Activated naive CD8-positive, alpha-beta T cell treated with anti-CD3 and anti-CD28 coated beads for 36 hours (primary cell): ENCODE measurements at places on chromosomes 3 and 15.

DNA sequence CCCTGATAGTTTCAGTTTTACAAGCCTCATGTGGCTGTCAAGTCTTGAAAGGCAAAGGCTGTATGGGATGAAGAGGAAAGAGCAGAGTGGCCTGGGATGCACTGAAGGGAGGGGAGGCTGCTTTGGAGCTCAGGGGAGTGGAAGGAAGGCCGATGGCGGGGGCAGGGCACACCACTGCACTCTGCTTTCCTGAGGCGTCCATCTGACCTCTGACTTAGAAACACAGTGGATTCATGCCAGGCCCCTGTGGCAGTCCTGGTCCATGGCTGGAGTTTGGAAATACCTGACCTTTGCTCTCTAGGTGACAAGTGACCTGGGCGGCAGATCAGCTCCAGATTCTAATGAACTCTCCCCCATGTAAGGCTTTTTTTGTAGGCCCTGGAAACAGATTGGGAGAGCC lies 19.0 kb downstream of the FAH start:
- no peak for DNase-seq

- no peak for DNase-seq
These were observed 15.6 kb downstream of the HERC1 start for GRCh38 chr15:63818191-63818590.

GRCh38 chr3:67783281-67784250 lies 129.2 kb upstream of the SUCLG2 start:
- no peak for DNase-seq

DNA sequence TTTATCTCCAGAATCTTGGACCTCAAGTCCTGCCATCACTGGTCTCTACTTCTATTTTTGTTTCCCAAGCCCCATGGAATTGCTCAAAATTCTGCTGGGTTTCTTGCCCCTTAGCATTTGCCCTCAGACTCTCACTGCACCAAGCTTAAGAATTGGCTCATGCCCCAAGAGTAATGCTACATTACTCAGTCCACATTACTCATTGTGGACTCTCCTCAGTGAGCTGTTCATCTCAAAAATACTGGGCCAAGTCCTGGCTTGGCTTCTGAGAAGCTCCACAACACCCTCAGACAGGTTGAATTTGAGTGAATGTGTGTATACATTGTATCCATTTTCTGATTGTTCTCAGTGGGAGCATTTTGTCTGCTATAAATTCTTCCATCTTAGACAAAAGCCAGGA lies 364.4 kb upstream of the ARHGEF26 start:
- no peak for DNase-seq

- DNase-seq, result no peak
These were observed 7.7 kb upstream of the MAP1A start for GRCh38 chr15:43509660-43510199.

DNA sequence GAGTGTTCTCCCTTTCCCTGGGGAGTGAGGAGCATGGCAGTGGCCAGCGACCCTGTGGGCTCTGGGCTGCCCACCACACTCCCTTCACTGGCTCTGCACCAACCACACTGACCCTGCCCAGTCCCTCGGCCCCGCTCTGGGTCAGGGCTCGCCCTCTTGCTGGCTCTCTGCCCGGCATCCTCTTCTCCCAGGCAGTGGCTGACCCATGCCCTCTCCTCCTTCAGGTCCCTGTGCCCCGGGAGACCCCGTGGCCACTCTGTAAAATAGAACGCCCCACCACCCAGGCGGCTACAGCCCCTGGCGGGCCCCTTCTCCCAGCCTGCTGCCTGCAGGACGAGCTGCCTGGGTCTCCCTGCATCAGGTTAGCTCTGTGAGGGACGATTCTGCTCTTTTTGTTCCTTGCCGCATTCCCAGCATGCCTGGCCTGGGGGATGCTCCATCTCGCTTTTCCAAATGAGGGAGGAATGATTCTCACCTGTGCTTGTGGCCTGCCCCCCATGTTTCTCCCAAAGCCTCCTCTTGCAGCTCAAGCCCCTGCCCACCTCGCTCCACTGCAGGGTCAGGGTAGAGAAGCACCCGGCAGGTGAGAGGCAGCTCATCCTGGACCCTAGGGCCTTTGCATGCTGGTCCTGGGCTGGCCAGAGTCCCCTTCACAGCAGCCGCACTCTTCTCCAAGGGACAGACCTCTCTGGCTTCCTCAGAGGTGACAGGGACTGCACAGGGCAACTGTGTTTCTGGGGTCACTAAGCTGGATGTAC lies 14.5 kb upstream of the CFAP100 start:
- DNase-seq, result no peak

DNA sequence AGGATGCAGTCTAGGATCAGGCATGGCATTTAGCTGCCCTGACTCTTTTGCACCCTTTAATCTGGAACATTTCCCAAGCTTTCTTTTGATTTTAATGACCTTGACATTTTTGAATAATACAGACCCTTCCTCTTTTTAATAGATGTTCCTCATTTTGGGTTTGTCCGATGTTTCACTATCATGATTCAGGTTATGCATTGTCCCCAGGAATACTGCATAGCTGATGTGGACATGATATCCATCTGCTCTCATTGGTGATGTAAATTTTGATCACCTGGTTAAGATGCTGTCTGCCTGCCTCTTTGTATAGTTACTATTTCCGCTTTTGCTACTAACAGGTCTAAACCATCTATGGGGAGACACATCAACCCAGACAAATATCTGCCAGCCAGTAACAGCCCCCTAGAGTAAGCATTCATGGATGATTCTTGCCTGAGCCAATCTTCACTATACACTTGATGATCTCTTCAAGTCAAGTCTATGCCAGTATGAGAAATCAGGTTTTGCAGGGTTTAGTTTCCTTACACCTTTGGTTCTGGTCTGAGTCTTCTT lies 50.6 kb upstream of the ULK4 start:
- DNase-seq, result no peak

GRCh38 chr3:50873376-50874157 lies 198.8 kb downstream of the DOCK3 start:
- DNase-seq, result no peak

- no peak for DNase-seq
These were observed 33.6 kb downstream of the ABTB1 start for GRCh38 chr3:127706312-127706711.

DNA sequence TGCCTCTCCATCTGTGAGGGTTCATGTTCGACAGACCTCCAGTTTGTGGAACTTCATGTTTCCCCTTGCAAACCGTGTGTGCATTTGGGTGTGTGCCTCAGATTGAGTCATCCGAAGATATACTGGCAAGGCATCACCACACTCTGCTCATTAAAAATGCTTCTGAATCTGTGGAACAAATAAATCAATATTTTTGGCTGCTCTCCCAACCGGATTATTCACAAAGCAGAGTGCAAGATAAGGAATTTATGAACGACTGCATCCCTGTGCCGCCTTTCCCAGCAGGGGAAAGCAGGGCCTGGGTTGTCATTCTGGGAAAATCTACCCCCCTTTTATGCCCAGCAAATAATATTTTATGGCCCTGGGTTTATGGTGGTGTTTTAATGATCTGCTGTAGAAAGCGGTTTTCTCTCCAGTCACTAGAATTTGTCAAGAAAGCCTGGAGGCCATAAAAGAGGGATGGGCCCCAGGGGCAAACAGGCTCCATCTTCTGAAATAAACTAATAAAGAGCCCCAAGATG lies 4.2 kb upstream of the WNT5A start:
- no peak for DNase-seq

DNA sequence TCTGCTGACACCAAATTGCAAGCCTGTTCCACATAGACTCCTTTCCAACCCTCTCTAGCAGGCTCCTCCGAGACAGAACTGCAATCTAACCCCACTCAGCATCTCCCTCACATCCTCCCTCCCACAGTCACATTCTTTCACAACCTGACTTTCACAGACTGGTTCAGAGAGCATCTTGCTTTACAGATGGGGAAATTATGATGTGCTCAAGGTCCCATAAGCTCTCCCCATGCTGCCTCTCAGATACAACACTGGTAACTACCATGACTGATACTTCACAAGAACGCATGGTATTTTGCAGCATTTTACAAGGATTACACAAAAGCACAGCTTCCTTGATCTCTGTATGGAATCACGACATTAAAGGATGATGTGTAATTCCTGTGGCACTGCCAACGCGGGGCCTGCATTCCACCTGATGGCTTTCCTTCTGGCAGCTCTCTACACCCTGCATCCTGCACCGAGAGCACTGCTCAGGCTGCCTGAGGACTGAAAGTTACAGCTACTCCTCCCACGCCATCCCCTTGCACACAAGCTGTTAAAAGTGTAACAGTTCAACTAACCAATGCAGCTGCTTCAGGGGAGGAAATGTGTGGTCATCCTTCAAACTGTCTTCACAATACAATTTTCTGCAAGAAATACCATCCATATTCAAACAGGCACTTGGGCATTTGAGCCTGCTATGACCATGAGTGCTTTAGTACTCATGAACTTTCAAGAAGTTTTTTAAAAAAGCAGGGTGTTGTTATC lies 27.6 kb downstream of the TBC1D2B start:
- DNase-seq, result peak; percentile 79
